Stimulated activated CD4-positive, alpha-beta T cell treated with anti-CD3 and anti-CD28 coated beads, Interleukin-4, amount 100 ng/mL, for 1 hour (primary cell): ENCODE measurements at places on chromosomes 13 and 19.
A peak's percentile ranks its signal among the peaks of the same experiment; 100 is the strongest.

DNA sequence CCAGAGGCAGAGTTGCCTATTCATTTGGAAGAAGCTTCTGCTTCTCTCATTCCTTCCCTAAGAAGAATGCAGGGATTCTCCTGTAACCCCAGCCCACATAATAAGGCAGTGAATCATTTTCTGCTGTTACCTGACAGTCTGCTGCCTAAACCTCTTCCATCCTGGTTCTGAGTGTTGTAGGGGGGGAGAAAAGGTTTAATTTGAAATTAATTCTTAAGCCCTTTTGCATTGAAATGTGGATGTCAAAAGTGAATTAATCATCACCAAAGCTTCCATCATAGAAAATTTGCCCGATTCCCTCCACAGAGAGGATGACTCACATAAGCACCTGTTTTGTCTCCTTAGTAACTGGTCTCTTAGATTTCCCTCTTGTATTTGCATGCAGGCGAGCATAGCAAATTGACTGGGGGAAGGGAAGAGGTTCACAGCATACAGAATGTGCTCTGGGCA lies 146.7 kb upstream of the FNDC3A start:
- no peak for DNase-seq

GRCh38 chr13:112970552-112971287 lies 1.7 kb downstream of the MCF2L start:
- DNase-seq: no peak

DNA sequence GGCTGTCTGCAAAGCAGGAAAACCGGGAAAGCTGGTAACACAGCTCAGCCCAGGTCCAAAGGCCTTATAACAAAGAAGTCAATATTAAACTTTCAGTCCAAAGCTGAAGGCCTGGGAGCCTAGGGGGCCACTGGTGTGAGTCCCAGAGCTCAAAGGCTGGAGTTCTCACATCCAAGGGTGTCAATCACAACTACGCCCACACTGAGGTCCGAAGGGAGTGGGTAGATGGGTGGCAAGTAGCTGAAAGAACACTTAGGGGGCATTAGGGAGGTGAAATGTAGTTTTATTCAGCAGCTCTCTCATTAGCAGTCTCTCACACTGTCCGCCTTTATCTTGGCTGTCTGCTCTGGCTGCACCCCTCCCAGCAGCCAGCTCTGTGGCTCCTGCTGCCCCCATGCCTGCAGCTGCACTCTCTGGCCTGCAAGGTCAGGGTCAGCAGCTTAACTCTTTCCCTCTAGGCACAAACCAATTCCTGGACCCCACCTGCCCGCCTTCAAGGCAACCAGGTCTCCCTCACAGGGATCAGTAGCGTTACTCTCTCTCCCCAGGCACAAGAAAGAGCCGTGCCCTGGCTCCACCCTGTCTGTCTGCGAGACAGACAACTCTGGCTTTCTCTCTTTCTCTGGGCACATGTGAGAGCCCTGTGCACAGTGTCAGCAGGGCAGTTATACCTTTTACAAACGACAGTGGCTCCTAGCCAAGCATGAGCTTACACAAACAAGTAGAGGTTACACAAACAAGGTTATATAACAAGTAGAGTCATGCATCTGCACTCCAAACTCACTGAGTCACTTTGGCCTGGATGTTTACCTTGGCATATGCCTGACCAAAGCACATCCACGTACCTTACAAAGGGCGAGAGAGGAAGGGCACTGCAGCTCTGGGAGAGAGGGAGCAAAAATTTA lies 249.4 kb upstream of the PCDH20 start:
- no peak for DNase-seq

- DNase-seq: peak; percentile 46
These were observed 64.3 kb downstream of the CACNA1A start for GRCh38 chr19:13441810-13442512.

GRCh38 chr13:20546556-20546955 lies 20.4 kb upstream of the IFT88 start:
- no peak for DNase-seq

- no peak for DNase-seq
These were observed 66.7 kb downstream of the CBY2 start for GRCh38 chr13:45768656-45769479.

- DNase-seq: no peak
These were observed 135.7 kb downstream of the CRYL1 start for GRCh38 chr13:20389696-20390525.

DNA sequence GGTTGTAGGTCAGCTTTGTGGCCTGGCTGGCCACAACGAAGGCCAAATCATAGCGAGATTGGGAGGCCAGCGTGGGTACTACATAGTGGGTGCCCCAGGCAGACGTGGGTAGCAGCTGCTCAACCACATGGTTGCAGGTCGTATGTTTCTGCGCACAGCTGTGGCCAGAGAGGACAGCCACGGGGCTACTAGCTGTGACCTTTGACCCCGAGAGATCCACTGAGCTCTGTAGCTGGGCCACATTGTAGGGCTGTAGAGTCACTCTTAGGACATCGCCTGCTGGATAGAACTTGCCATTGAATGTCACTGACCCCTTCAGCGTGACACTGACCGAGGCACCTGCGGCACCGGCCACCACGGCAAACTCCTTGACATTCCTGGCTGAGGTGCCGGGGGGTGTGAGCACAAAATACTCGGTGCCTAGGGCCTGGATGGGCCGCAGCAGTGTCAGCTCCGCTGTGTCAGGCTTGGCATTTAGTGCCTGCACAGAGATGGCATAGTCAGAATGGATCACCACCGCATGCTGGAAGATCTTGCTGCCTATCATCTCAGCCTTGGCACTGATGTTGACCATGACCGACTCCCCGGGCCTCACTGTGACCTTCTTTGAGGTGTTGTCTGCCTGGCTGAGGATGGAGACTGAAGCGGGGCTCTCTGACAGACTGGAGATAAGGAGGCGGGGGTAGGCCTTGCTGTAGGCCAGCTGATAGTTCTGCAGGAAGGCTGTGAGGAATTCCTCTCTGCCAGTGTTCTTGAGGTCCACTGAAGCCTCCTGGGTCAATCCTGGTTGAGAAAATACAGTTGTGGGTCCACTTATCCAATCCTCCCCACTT lies 6.7 kb downstream of the FCGBP start:
- DNase-seq: no peak

DNA sequence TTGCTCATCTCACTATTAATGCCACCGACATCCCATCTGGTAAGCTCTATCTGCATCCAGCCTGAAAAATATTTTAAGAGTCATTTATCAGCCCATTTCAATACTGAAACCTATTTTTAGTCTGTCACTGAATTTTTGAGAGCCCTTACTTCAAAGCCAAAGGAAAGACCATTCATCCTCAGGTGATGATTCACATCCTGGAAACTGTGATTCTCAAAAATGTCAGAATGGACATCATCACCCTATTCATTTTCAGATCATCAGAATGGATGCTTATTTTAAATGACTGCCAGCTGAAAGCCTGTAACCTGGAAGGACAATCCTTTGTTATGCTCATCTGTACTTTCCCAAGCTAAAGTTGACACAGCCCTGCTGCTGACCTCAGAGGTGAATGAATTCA lies 27.0 kb downstream of the TNFSF11 start:
- DNase-seq: no peak

GRCh38 chr13:47803131-47803530 lies 197.9 kb downstream of the SUCLA2 start:
- DNase-seq: no peak

DNA sequence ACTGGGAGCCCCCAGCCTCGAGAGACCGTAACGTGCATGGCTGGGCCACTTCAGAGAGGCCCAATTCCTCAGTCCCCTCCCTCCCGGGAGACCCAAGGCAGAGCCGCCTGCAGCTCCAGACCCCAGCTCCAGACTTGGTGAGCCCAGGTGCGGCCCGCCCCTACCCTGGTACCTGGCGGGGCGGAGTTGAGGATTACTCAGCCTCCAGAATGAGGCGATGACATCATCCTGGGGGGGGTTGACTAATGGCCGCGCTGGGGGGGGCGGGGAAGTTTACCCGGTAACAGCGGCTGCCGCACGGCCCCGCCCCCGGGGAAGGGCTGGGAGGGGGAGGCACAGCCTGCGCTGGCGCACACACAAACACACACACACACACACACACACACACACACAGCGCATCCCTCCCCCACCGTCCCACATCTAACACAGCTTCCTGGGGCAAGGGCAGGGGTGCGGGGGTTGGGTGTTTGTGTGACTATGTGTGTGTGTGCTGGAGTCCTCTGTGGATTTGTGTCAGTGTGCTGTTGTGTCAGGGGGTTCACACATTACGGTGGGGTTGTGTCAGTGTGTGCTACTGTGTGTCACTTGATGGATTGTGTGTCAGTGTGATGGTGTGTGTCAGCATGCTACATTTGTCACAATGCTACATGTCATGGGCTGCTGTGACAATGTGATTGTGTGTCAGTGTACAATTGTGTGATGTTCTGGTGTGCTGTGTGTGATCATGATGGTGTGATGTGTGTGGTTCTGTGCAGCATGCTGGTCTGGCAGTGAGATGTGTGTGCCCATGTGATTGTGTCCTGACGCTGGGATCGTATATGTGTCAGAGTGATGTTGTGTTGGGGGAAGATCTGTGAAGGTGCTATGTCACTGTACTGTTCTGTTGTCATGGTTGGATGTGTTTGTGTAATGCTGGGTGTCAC lies 10.3 kb upstream of the BBC3 start:
- peak; percentile 89 for DNase-seq

DNA sequence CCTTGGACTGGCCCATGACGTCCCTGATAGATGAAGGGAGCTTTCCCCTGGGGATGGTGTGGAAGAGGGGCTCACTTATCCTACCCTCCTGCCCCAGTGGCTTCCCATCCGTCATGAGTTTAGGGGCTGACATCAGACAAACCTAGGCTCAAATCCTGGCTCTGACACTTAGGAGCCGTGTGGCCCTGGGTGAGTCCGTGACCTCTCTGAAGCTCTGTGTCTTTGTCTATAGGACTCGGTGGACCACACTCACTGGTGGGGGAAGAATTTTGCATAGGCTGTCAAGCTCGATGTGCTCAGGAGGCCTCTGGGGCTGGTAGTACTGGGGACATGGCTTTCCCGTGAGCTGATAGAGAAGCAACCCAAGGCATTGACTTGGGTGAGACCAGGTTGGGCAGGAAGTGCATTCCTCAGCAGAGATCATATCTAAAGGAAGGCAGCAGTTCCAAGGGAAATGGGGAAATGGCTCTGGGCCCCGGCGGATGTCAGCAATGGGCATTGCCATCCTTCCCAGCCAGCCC lies 17.4 kb upstream of the AP1M2 start:
- peak; percentile 7 for DNase-seq

DNA sequence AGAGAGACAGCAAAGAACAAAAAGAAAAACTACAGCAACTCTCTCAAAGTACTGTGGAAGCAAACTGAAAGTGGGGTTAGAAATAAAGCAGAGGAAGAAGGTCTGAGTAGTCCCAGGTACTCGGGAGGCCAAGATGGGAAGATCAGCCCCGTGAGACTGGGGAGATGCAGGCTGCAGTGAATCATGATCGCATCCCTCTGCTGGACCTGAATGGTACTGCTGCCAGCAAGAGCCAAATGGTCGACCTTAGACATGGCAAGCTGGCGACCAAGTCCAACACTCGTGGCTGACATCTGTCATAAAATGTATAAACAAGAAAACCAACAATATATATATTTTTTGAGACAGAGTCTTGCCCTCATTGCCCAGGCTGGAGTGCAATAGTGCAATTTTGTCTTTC lies 33.7 kb upstream of the ZNF724 start:
- DNase-seq: peak; percentile 69

- no peak for DNase-seq
These were observed 209.7 kb downstream of the RBM26 start for GRCh38 chr13:79196366-79196765.

DNA sequence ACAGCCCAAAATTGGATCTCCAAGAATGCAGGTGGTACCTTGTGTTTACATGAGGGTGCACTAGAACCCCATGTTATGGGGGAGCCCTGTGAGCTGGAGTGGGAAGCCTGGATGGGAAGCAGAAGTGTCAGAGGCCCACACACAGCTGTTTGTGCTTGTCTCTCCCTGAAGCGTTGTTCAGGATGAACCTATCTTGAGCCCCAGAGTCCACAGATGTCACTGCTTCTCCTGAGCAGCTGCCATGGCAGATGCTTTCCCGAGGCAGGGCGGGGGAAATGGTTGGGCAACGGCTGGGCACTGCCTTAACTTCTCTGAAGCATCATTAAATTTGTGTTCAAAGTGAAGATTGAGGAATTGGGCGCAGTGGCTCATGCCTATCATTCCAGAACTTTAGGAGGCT lies 17.1 kb upstream of the CHST8 start:
- DNase-seq: no peak

- no peak for DNase-seq
These were observed 3.4 kb downstream of the PVR start for GRCh38 chr19:44647144-44647543.

- no peak for DNase-seq
These were observed 77.8 kb downstream of the TSHZ3 start for GRCh38 chr19:31271306-31271911.

DNA sequence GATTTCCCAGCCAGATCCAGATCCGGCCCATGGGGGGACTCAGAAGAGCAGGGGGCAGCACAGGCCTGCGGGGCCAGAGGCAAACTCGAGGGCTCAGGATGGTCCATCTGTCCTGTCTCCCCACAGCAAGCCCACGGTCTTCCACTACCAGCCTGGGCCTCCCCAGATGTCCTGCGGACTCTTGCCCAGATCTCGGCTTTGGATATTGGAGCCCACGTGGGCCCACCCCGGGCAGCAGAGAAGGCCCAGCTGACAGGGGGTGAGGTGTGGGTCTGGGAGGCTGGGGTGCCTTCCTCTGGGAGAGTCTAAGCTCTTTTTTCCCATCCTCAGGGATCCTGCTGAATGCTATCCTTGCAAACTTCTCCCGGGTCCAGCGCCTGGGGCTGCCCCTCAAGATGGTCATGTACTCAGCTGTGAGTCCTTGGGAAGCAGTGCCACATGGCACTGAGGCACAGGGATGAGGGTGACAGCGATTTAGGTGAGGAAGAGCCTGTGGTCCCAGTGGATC lies 3.4 kb downstream of the ACP4 start:
- no peak for DNase-seq

DNA sequence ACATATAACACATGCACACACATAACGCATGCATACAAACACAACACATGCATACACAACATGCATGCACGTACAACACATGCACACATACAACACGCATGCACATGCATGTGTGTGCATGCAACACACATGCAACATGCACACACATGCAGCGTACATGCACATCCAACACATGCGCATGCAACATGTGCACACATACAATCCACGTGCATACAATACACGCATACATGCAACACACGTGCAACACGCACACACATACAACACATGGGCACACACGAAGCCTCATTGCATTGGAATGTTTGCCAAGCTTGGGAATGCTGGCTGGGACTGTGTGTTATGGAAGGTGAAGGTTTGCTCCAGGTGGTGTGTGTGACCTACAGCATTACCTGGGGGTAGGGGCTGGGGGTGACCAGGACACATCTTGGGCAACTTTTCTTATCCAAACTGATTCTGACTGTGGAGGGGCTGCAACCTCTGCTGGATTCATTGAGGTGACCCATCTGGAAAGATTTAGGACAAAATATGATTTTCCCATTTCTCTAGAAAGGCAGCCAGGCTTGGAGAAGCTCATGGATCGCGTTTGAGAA lies 58.9 kb downstream of the SPACA7 start:
- DNase-seq: no peak
